Amniotic epithelial cell (primary cell): ENCODE measurements at places on chromosomes 6 and 20.

GRCh38 chr20:61657721-61658377 is 405.8 kb downstream of the CDH4 start:
- DNase-seq, result no peak

DNA sequence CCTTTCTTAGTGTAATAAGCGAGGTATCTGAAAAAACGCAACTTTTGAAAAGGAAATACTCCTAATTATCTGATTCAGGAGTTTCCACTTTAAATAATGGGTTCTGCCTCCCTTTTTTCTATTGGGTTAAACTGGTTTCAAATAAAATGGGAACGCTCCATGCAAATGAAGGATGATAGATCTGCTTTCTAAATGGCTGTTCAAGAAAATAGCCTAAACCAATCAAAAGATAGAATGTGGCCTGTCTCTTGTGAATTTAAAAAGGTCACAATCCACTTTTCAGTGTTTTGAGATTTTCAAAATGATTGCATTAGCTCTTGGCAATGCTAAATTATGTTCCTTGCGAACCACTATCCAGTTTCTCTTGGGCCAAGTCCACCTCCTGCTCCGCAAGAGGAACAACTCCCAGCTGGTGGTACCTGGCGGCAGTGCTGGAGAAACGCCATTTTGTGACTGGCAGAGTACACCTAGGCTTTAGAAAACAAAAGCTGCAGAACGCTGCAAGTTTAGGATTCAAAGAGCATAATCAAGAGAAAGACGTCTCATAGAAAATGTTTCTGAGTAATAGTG is 56.7 kb downstream of the TRIM38 start:
- DNase-seq, result no peak

DNA sequence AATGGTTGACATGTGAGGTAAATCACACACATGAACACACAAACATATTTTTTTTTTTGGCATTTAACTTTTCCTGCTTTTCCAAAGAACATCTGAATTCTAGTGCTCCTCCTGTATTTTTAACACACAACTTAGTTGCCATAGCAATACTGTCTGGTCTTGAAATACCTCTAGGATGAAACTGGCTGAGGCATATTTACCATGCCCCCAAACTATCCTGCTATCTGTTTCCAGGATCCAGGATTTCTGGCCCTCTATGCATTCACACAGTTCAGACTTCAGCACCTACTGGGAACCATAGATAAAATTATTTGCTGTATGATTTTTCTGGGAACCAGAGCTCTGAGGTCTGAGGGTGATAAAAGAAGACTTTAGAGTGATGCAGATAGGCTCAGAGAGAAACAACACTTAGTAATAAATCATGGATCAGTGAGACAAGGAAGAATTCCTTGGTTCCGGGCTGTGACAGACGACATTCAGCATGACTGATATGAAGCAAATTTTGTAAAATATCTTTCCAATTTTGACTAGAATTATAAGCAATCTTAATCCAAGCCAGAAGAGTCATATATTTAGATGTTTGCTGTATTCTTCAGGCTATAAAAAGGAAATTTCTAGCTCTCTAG is 359.7 kb downstream of the BTBD9 start:
- DNase-seq, result no peak

GRCh38 chr6:22306741-22307466 is 10.1 kb upstream of the PRL start:
- DNase-seq, result no peak

DNA sequence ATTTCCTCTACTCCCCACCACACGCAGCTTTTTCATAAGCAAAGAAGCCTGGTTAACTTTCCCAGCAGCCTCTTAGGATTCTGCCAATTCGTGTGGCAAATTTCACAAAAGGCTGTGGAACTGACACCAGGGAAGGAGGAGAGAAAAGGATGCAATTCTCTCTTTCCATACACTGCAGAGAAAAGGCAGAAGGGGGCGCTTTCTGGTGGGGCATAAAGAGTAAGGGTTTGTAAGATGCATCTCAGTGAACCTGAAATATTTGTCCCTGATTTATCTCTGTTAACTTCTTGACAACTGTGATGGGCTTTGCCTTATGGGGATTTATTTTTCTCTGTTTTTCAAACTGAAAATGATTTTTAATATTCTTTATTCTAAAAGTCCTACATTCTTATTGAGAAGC is 45.5 kb upstream of the GLP1R start:
- DNase-seq, result no peak

DNA sequence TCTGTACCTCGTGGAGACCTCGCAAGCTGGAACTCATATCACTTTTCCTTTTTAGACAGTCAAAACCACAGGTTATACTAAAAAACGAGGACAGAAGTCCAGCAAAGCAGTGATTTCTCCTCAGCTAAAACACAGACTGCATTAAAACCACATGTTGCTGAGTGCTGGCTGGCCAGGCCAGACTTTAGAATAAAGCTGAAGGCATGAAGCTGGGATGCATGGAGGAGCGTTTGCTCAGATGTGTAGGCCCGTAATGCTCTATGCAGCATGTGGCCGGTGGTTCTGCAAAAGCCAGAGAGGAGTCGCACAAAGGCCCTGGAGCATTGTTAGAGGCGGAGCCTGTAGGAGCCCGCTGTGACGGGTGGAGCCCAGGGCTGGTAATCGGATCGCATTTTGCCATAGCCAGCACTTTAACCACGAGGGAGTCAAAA is 83.6 kb downstream of the SMOC2 start:
- DNase-seq, result no peak

DNA sequence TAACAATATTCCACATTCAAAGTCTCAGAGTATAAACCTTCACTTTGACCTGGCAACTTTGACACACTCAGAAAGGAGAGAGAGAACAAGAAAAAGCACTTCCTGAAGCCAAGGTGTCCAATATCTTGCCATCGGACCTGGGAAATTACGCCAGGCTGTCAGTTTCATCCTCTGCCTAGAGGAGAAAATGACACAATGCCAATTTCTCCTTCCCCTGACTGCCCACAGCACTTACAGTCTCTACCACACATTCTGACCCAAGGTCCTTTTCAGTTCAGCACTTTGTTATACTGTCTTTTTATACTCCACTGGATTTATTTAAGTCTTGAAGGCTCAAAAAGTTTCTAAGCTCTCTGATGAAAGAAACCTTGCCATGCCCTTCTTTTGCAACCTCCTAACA is 250.4 kb downstream of the GMPR start:
- no peak for DNase-seq

DNA sequence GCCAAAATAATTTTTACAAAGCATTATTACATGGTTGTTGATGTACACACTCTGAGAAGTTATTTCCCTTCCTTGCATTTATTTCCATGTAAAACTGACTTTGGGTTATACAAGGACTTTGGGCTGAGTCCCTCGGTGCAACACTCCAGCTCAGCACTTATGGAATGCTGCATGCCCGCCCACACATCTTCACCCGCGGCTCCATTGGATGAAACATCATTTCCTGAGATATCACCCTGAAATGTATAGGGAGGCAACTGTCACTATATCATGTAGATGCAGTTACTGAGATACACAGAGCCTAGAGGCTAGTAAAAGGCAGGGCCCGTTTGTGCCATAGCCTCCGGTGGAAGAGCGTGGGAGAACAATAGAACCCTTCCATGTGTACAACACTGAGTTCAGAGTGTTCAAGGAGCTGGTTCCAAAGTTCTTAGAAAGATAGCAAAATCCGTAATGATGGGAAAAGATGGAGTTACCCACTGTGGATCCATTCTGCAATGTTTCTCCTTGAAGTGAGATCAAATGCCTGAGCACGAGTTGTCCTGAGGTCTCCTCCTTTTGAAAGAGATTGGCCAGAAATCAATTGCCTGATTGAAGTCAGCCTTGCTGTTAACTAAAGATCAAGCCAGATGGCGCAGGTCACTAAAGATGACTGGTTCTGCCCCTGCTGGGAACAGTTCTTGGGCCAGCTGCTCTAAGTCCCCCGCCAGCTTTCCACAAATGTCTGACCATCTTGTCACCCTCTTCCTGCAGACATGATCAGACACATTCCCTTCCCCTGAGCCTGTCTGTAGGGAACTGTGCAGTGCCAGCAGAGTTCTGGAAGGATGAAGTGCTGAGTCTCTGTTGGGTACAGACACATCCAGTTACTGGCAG is 100.9 kb upstream of the IYD start:
- peak; percentile 65 for DNase-seq

DNA sequence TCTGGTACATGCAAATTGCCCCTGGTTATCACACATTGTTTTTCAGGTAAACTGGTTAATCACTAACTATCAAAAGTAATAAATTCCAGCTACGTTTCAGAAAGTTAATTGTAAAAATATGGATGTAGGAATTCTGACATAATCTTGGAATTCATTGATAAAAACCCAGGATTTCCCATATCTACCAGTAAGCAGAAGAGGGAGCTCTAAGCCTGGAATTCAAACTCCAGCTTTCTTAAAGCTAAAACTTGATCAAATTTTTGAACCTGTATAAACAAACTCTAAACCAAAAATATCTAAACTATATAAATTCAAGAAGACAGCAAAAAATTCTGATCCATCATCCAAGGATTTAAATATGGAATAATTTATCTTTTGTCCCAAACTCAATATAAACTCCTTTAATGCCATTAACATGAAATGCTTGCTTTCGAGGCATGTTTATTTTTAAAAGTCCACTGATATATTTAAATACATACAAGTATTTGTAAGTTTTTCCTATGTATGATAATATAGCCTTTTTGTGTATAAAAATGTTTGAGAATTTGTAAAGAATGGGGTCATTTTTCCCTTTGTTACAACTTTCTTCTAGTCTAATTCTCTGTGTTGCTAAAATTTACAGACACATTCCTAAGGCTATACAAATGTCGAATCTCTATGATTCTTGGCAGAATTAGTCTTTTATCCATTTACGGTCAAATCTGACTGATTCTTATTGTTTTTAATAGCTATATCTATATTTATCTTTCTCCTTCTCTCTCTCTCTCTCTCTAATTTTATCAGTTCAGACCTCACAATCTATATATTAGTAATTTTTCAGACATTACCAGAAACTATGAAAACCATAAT is 91.4 kb upstream of the RNF217 start:
- DNase-seq, result peak; percentile 44

GRCh38 chr6:167552961-167553735 is 228.3 kb downstream of the TTLL2 start:
- DNase-seq, result no peak

DNA sequence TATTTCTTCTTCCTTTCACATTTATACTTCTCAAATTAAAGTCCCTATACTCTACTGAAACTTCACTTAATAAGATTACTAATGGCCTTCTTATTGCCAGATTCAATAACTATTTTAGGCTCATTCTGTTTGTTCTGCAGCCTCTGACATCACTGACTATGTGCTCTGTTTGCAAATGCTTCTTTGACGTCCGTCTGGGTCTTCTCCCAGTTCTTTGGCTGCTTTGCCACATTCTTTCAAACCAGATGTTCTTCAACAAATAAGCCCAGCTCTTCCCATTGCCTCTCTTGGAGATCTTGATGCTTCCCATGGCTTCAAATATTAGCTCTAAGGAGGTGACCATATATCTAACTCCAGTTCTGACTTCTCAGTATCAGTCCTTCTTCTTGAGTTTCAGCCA is 117.4 kb downstream of the BTBD9 start:
- peak; percentile 63 for DNase-seq

GRCh38 chr20:4683261-4683660 is 38.4 kb upstream of the PRND start:
- no peak for DNase-seq

DNA sequence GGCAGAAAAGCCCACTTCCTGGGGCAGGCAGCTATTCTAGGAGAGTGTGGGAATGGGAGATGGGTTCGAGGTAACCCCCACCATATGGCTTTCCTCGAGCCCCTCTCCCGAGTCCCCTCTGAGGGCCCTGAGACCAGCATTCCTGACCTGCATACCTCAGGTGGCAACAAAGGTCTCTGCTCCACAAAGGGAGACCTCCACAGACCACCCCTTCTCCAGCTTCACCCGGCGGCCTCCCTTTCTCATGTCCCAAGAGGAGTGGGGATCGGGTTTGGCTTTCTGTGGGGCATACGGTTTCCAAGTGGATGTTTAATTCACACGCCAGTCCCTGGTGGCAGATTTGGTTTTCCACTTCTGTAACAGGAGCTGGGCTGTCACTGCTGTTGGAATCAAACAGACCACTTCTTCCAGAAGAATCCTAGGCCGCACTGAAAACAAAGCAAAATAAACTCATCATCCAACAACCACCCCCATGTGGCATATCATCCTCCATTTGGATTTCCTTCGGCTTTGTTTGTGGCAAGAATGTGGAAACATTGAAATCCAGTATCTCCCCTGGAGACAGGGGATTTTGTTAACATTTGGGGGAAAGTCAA is 83.2 kb downstream of the DLL1 start:
- DNase-seq, result no peak

DNA sequence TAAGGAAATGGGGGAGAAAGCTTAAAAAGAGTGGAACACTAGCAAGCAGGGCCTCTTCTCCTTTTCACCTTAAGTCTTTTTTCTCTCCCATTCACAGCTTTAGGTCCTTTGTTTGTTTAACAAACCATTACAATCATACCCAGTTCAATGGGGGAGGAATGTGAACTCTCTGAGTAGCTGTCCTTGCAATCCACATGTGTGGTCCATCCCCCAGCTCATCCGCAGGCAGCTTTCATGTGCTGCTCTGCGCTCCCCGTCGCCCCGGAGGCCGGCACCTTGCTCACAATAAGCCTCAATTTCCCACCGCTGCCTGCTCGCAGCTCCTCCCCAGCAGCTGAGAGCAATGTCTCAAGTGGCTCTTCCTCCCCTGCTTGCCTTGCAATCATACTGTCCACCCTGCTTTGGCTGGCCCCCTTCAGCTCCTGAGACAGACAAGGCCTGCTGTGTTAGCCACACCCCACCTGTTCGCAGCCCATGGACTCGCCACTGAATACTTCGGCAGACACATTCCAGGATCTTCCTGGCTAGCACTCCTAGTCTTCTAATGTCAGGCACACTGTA is 49.1 kb downstream of the PLAGL1 start:
- no peak for DNase-seq

DNA sequence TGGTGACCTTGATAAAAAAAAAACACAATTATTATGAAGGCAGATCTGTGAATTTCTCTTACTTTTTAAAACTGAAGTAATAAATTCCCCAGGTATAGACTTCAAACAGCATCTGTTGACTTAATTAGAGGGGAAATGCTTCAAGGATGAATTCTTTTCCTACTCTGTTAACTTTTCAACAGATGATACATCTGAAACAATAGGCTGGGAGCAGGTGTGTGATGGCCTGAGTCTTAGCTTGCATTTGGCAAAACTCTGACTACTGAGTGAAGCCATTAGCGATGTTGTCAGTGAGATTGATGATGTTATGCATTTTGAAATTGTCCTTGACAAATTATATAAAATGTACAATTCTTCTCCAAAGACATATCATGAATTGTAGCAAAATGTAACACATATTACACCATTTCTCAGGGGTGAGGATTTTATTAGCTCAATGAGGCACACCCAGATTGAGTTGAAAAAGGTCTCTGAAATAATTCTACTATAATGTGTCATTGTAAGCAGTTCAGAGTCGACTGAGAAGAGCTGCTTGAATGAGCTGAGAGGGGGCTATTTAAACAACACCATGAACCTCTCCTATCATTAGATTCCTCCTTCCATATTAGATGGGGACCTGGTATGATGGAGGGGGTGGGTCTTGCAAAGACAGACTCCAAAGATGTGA is 39.6 kb upstream of the OGFRL1 start:
- no peak for DNase-seq
